RWPE1 (cell line): ENCODE measurements at places on chromosomes 2 and 18.

DNA sequence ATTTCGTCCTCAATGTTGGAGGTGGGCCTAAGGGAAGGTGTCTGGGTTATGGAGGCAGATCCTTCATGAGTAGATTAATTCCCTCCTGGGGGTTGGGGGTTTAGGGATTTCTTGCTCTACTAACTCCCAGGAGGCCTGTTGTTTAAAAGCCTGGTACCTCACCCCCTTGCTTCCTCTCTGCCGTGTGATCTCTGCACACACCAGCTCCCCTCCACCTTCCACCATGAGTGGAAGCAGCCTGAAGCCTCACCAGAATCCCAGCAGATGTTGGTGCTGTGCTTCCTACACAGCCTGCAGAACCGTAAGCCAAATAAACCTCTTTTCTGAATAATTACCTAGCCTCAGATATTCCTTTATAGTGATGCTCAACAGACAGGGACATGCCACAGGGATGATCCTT, 141.5 kb downstream of the ZNF516 start:
- no peak for DNase-seq

GRCh38 chr2:68317971-68318913, 1.5 kb downstream of the CNRIP1 start:
- DNase-seq: no peak

DNA sequence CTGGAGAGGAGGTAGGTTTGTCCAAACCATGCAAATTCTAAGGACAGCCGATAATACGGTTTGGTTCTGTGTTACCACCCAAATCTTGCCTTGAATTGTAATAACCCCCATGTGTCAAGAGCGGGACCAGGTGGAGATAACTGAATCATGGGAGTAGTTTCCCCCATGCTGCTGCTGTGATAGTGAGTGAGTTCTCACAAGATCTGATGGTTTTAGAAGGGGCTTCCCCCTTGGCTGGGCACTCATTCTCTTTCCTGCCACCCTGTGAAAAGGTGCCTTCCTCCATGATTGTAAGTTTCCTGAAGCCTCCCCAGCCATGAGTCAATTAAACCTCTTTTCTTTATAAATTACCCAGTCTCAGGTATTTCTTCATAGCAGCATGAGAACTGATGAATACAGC, 295.2 kb downstream of the NBAS start:
- no peak for DNase-seq

GRCh38 chr18:76544511-76545345, 49.7 kb upstream of the ZNF516 start:
- no peak for DNase-seq

DNA sequence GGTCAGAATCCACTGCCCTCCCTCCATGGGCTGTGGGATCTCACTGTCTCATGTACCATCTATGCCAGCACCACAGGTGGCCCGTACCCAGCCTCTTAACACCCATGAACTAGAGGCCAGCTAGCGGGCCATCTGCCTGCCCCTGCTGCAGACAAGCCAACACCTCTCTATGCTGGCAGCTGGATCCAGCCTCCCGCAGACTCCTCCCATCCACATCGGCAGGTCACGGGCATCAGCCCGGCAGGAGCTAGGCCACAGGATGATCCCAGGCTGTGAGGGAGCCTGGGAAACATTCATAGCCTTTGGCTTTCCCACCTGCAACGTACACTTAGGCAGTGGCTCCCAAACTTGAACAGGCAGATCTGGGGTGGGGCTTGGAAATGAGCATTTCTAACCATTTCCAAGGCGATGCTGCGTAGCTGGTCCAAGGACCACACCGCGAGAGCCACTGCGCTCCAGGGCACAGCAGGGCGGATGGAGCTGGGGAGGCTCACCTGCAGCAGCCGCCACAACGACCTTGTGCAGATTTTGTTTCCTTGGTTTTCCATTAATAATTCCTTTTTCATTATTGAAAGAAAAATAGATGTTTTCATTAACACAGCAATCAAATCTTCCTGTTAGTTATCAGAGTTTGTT, 114.7 kb downstream of the KCNF1 start:
- no peak for DNase-seq

GRCh38 chr2:176885001-176885643, 327.5 kb upstream of the HNRNPA3 start:
- no peak for DNase-seq

- DNase-seq: no peak
These were observed 132.7 kb upstream of the XPO1 start for GRCh38 chr2:61670591-61671501.

DNA sequence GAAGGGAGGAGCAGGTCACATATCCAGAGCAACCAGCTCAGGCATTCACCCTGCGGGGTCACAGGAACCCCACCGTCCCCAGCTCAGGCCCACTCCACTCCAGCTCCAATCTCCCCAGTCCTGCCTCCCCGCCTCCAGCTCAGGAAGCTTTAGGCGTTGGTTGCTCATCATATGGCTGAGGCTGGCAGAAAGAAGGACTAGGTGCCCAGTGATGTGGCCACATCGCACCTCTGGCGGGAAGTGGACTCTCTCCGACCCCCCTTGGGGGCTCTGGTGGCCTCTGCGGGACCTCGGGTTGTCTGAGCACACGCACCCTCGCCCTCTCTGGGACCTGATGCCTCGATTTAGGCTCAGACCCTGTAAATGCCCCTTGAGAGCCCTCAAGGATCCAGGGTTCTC, 187.7 kb downstream of the ZFP36L2 start:
- no peak for DNase-seq

- no peak for DNase-seq
These were observed 41.4 kb upstream of the DTNB start for GRCh38 chr2:25714740-25715139.

DNA sequence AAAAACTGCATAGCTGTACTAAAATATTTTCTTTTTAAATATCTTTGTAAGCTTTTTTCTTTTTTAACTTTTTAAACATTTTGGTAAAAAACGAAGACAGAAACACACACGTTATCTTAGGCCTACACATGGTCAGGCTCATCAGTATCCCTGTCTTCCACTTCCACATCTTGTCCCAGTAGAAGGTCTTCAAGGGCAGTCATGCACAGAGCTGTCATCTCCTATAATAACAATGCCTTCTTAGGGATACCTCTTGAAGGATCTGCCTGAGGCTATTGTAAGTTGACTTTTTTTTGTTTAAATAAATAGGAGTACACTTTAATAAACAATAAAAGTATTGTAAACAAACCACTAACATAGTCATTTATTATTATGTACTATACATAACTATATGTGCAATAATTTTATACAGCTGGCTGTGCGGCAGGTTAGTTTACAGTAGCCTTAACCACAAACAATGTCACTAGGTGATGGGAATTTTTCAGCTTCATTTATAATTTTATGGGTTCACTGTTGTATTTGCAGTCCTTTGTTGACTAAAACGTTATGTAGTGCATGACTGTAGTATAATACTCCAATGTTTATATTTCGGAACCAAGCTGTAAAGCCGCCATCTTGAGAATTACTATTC, 124.4 kb downstream of the MAP4K4 start:
- DNase-seq: no peak

- DNase-seq: no peak
These were observed 18.0 kb upstream of the DNAH6 start for GRCh38 chr2:84498150-84498799.

DNA sequence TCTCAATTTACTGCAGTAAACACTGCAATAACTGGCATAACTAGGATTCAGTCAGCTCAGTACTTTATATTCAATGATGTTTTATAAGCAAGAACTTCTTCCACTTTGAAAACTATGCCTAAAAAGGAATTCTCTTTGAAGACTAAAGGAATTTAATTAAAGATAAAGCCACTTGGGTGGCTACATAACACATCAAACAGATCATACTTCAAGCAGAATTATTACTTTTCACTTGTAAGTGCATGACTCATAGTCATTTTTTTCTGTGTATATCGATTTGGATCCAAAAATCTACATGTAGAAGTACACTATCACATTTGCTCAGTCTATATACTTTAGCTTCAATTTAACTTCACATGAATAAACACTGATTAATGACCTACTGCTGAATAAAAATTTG, 4.0 kb downstream of the KANSL1L start:
- DNase-seq: no peak

DNA sequence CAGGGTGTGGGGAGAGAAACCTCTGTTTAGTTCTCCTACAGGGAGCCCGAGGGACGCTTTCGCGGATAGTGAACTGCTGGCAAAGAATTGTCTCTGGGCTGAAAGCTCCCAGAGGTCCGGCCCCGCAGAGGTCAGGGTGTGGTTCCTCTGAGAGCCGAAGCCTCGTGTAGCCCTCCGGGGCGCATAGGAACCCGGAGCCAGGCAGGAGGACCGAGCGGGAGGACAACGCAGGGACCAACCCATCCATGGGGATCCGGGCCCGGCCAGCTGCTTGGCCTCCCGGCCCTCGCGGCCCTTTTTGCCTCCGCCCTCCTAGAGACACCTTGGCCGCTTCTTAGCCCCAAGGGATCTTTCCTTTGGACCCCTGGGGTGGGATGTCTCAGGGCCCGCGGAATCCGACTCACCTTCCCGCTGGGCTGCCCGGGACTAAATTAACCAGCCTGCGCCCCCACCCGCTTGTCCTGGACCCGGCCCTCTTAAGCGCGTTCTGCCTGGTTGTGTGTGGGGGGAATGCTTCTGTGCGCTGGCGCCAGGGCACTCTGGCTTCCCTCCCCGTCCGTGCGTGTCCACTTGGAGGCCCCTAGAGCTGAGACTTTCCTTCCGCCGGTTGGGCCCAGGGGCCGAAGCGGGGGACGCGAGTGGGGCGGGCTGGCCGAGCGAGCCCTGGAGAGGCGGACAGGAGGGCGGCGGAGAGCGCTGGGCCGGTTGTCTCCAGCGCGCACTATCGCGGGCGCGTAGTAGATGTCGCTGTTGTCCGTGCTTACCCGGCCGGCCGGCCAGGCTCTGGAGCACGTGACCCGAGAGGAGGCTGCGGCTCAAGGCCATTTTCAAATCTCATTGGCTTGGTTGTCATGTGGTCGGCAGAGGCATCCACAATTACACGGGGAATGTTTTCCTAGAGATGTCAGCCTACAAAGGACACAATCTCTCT, at the start of gene HOXD10:
Gene HOXD10 (plus strand): TSS at position 896 of the 931 bp plus-strand sequence. CDS start 56 bp downstream, outside the sequence.
- no peak for DNase-seq

GRCh38 chr2:159571540-159572260, 44.6 kb downstream of the BAZ2B start:
- no peak for DNase-seq

DNA sequence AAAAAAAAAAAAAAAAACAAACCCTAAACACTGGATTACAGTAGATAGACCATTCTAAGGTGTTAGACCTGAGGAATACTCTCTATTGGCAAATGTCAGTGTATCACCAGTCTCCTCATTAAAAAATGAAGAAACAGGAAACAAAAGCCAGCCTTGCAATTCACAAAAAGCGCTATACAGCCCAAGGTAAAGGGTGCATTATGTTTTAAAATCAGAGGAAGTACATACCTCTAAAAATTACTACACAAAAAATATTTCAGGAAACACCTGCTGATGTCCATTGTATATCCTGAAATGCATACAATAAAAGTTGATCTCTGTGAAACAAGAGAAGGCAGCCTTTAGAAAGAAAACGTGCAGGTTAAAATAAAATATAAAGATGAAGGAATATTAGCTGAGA, 54.9 kb upstream of the TSPYL6 start:
- DNase-seq: no peak

- DNase-seq: no peak
These were observed 22.2 kb downstream of the PDIA6 start for GRCh38 chr2:10790228-10790973.

DNA sequence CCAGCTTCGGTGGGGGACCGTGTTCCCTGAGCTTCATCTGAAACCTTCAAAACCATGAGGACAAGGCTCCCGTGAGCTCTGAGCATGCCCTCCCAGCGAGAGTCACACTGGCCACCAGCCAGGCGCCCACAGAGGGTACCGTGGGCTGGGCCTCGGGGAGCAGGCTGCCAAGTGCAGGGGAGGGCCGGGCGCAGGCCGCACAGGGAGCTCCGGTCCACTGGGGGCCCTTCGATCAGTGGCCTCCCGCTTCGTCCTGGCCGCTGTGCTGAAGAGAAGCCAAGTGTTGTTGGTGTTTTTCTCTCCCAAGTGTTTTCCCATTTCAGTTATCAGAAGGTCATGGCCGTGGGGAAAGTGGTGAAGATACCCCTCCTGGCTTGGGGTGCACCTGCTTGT, 144.4 kb downstream of the PTGR3 start:
- DNase-seq: no peak

DNA sequence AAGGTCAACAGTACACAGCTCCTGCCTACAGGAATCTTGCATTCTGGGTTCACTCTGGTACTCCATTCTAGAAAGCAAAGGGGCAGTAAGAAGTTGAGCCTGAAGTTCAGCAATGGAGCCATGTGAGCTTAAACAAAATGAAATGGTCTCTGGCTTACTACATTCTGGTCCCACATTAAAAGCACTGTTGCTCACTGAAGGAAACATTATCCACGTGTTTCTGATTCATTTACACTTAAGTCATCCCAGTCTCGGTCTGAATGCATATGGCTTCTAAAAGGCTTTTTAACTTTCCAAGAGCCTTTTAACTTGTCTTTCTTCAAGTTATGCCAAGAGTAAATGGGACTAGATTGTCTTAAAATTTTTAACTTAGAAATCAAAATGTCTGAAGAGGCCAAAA, 177.8 kb downstream of the LNPK start:
- DNase-seq: no peak

GRCh38 chr2:102110171-102110570, 32.4 kb upstream of the IL1R1 start:
- no peak for DNase-seq

DNA sequence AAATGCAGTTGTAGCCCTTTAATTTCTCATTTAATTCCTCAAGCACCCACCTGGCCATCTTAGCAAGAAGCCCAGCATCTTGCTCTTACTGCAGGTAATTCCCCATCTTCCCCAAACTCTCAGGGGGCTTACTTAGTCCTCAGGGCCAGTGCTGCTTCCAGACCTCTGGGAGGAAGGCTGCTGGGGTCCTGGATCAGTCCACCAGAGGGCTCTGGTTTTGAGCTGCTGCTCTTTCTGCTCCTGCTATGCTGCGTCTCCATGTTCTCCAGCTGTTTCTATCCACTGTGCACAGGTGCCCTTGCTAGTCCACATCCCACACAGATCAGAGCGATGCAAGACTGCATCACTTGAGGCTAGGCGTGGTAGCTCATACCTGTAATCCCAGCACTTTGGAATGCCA, 34.5 kb upstream of the TMEM87B start:
- DNase-seq: no peak

- DNase-seq: no peak
These were observed 50.1 kb downstream of the CDH19 start for GRCh38 chr18:66553824-66554223.

GRCh38 chr2:150883613-150883895, 378.1 kb downstream of the RBM43 start:
- DNase-seq: no peak

GRCh38 chr2:127392828-127393578, 5.2 kb upstream of the MAP3K2 start:
- no peak for DNase-seq

DNA sequence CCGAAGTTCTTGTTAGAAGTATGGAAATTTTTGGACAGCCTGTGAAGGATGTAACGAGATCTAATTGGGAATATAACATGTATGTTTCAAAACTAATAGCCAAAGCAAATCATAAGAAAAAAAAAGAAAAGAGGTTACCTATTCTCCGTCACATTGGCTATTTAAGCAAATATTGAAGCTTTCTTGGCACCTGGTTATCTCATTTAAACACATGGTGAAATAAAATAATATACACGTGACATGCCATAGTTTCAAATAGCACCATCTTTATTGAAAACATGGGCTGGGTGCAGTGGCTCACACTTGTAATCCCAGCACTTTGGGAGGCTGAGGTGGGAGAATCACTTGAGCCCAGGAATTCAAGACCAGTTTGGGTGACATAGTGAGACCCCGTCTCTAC, 56.7 kb downstream of the ZEB2 start:
- no peak for DNase-seq

- no peak for DNase-seq
These were observed 71.5 kb downstream of the MEX3C start for GRCh38 chr18:51125976-51126375.
